ENCODE measurements at places on chromosomes 1 and 21. TPM values are rescaled to one million over a fixed set of nuclear protein-coding genes. Genes with fewer than 3 reads are reported as not detected.

SAMD11 gene
- polyA plus RNA-seq, result 0.13 TPM

KCNA2 gene
- 55.5 TPM for polyA plus RNA-seq

NADK gene
- polyA plus RNA-seq, result 0.81 TPM

PALMD gene
- polyA plus RNA-seq, result 0.30 TPM

UBXN10 gene
- polyA plus RNA-seq, result 1.3 TPM

KLHL17 gene
- 0.67 TPM for polyA plus RNA-seq

FAM151A gene
- not detected for polyA plus RNA-seq

CFHR4 gene
- not detected for polyA plus RNA-seq

OVAAL gene
- not detected for polyA plus RNA-seq

GUCA2A gene
- polyA plus RNA-seq, result not detected

HTR1D gene
- not detected for polyA plus RNA-seq

CYYR1 gene
- 0.27 TPM for polyA plus RNA-seq

RPRD2 gene
- 7.7 TPM for polyA plus RNA-seq

KCNE2 gene
- polyA plus RNA-seq, result not detected

CNKSR1 gene
- 0.81 TPM for polyA plus RNA-seq

DENND2C gene
- 2.9 TPM for polyA plus RNA-seq

LMOD1 gene
- 0.34 TPM for polyA plus RNA-seq

S100A16 gene
- 4.3 TPM for polyA plus RNA-seq

CGN gene
- 1.5 TPM for polyA plus RNA-seq

LCE3A gene
- polyA plus RNA-seq, result not detected

TCHH gene
- not detected for polyA plus RNA-seq

GPR37L1 gene
- 25.0 TPM for polyA plus RNA-seq

UQCRH gene
- polyA plus RNA-seq, result 2,787 TPM

ADCY10 gene
- polyA plus RNA-seq, result 0.12 TPM

LRRC8C gene
- 0.90 TPM for polyA plus RNA-seq

CHRM3 gene
- 9.5 TPM for polyA plus RNA-seq

DENND2D gene
- polyA plus RNA-seq, result 14.8 TPM

CC2D1B gene
- polyA plus RNA-seq, result 0.92 TPM

DISC1 gene
- polyA plus RNA-seq, result 0.13 TPM

EXO5 gene
- not detected for polyA plus RNA-seq

CFAP107 gene
- not detected for polyA plus RNA-seq

ATF3 gene
- 1.6 TPM for polyA plus RNA-seq

PLPPR4 gene
- 803 TPM for polyA plus RNA-seq

CENPL gene
- 1.2 TPM for polyA plus RNA-seq

LORICRIN gene
- polyA plus RNA-seq, result not detected

AQP10 gene
- polyA plus RNA-seq, result not detected

MATN1 gene
- polyA plus RNA-seq, result not detected

BECN2 gene
- polyA plus RNA-seq, result not detected

TMPRSS2 gene
- not detected for polyA plus RNA-seq

OR2T35 gene
- not detected for polyA plus RNA-seq

CDK18 gene
- polyA plus RNA-seq, result 0.85 TPM

GPR25 gene
- polyA plus RNA-seq, result not detected

PDE4B gene
- polyA plus RNA-seq, result 6.1 TPM

CD84 gene
- polyA plus RNA-seq, result not detected

KCNK1 gene
- 186 TPM for polyA plus RNA-seq

FGR gene
- not detected for polyA plus RNA-seq

BEST4 gene
- not detected for polyA plus RNA-seq

LRRC53 gene
- polyA plus RNA-seq, result 1.6 TPM

LDLRAP1 gene
- 0.36 TPM for polyA plus RNA-seq

BARHL2 gene
- polyA plus RNA-seq, result not detected

HES3 gene
- not detected for polyA plus RNA-seq

ECE1 gene
- polyA plus RNA-seq, result 3.3 TPM

KRTAP19-4 gene
- not detected for polyA plus RNA-seq
